ENCODE measurements at places on chromosomes 12 and 14.

GRCh38 chr14:100532906-100533655 lies 54.1 kb downstream of the BEGAIN start:
- peak; percentile 2 for DNase-seq

- DNase-seq = no peak
Observed at GRCh38 chr12:67436230-67436629, 167.1 kb downstream of the CAND1 start.

- no peak for DNase-seq
Observed at GRCh38 chr14:52439476-52439875, 112.8 kb downstream of the TXNDC16 start.

- DNase-seq = no peak
Observed at GRCh38 chr12:91194500-91194899, 11.9 kb upstream of the DCN start.

DNA sequence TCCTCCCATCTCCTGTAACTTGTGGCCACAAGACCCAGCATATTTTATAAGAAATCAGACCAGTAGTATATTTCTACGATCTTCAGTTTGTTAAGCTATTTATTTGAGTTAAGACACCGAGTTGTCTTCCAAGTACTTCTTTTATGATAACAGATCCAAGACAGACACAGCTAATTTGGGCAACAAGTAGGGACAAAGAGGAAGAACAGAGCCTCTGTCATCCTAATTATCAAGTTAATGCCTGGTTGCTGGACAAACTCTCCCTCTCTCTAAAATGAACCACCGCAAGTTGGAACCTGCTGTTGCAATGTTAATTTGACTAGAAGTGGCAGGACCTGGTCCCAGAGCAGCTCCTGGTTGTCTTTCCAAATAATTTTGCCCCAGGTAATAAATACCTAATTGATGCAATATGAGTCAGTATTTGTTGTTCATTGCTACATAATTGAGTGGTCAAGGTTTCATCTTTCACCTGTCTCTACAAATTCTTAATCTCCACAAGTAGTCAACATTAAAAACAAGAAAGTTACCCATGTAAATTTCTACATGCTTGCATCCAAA lies 323.7 kb downstream of the PAWR start:
- no peak for DNase-seq

DNA sequence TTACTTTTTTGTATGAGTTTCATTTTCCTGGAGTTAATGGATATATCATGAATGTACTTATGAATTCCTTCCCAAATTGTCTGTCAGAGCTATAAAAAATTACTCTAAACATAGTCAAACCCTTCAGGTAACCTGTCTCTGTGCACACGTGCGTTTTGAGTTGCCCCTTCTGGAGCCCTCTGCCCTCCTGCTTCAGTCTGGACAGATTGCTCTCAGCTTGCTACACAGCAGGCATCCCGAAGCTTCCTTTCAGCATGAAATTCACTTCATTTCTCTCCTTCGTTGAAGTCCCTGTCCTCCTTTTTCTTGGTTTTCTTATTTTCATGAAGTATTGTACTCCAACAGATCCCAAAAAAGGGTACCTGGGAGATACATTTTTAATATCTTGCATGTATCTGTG lies 47.3 kb downstream of the FNTB start:
- DNase-seq = no peak

- no peak for DNase-seq
Observed at GRCh38 chr12:115572440-115572839, 705.1 kb downstream of the MED13L start.

DNA sequence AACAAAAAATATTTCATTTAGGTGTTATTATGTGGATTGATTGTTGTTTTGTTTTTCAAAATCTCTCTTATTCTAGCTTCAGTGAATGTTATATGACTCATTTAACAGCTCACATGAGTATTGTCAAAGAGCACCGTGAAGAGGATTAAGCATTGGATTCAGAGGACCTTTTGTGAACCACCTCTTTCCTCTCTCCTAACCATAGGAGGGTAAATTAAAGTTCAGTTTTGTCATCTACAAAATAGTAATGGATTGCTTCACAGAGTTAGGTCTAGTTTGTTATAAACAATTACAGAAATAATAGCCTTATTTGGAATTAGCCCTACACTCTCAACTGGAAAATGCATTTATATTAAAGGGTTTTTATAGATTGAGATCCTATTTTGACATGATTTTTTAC lies 962 bp upstream of the KERA start:
- no peak for DNase-seq

DNA sequence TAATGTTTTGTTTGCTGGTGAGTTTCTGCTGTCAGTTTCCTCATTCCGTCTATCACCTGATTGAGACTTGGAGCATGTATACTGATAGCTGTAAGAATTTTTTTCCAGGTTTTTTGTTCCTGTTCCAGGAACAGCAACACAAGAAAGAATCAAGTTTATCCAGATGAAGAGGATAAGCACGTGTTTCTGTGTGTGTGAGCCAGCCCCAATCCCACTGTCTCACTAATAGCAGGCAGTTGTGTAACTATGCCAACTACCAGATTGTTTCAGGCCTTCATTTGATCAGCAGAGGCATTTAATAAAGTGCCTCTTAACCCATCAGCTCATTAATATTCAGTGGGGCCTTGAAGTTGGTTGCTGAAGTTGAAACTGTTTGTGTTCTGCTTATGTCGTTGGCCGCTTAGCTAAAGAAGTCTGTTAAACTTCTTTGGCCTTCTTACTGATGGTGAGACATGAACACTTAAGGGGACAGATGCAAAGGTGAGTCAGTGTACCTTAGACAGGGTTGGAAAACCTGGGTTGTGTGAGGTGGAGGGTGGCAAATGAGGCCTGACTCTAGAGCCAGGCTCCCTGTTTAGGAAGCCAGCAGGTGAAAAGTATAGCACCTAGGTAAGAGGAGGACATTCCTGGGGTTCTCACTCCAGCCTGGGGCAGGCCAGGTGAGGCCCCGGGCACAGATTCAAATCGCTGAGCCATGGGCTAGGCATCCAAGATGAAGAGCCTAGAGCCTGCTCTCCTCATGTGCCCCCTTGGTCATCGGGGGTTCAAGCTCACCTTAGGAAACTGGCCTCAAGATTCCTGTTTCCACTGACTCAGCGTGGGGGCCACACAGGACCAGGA lies 3.7 kb downstream of the ANKRD13A start:
- no peak for DNase-seq

GRCh38 chr14:42095155-42095554 lies 488.5 kb downstream of the LRFN5 start:
- no peak for DNase-seq

- DNase-seq = no peak
Observed at GRCh38 chr14:82587226-82587625, 1053.6 kb upstream of the SEL1L start.

GRCh38 chr12:38831715-38832114 lies 73.7 kb downstream of the CPNE8 start:
- DNase-seq = no peak

DNA sequence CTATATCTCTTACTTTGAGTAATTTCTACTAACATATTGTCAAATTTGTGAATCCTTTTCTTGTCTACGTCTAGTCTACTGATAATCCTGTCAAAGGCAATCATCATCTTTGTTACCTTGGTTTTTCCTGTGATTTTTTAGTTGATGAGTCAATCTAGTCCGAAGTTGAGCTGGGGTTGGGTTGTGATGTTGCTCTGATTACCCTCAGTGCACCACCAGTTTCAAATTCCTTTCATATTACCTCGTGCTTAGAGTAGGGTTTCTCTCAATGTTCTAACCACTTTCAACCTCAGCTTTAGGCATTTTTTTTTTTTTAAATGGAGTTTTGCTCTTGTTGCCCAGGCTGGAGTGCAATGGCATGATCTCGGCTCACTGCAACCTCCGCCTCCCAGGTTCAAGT lies 186.8 kb downstream of the BTG1 start:
- no peak for DNase-seq

- no peak for DNase-seq
Observed at GRCh38 chr12:25574761-25575160, 21.7 kb upstream of the LMNTD1 start.

DNA sequence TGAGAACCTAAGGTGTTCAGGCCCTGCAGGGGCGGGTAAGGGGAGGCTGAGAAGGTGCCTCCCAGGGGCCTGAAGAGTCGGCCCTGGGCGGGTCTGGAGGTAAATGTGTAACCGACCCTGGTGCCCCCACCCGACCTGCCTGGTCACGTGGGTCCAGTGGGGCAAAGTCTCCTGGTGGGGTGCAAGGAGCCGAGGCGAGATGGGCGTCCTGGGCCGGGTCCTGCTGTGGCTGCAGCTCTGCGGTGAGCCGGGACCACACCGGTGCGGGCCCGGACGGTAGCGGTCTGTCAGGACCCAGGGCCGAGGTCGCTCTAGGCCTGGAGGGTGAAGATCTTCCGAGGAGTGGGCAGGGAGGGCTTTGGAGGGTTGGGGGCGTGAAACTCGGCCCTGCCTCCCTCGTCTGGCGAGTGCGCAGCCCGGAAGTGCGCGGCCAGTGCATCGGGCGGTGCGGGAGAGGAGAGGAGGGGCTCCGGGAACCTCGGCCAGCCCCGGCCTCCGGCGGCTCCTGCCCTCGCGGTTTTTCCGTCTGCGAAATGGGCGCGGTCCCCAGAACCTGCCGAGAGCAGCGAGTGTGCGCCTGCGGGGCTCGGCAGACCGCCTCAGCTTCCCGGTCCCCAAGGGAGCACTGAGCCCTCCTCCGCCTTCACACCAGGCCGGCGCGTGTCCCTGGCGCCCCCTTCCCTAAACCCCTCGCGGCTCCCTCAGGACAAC lies at the start of gene AMN:
AMN (plus strand) TSS at position 174 of the 711 bp plus-strand sequence; CDS start at position 200, 26 bp downstream.
- no peak for DNase-seq

DNA sequence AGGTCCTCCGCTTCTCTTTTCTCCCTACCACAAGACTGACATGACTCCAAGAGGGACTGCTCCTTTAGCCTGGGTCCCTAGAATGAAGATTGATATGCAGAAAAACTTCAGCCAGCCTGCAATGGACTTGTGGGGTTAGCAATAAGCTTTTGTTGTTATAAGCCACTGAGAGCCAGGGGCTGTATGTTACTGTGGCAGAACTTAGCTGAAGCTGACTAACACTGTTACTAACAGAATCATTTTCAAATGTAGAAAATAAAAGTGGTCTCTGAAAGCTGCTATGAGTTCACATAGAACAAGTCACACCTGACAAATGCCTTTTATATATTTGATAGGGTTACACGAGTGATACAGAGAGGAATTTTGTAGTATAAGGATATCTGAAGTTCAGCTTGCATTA lies 13.6 kb upstream of the RFLNA start:
- DNase-seq = no peak

DNA sequence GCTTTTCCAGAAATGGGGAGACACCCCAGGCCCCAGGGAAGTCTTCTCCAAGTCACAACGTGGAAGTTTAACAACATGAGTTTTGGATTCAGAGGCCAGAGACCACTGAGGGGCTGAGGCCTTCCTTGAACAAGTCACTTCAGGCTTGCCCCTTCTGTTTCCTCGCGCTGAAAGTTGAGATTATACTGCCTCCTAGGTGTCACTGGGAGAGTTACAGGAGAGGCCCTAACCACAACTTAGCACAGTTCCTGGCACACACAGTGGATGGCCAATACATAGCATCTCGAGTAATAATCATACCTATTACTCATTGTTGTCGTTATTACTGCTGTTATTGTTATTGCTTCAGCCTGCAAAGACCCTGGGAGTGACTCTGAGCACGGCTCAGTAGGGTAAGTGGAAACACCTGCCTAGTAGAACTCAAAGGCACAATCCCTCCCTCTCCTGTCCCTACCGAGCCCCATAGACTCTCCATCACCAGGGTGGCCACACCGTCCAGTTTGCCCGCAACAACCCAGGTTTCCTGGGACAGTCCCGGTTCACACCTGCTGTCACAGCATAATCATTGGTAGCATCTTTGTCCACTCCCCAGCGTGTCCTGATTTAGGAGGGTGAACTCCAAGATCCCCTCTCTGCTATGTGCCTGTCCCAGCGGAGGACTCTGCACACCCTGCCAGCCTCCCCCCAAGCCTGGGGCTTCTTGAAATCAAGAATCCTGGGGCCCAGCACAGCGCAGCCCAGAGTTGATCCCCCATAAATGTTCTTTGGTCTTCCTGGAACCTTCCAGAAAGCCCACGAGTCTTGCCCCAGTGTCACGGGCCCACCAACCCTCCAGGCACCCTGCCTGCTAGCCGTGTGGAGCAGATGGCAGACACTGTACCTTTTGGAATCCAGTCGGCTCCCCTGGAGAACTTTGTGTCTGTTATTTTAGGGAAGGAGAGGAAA lies 85.0 kb downstream of the SYNE3 start:
- peak; percentile 18 for DNase-seq

- DNase-seq = no peak
Observed at GRCh38 chr14:104818714-104819161, 17.8 kb downstream of the ZBTB42 start.

DNA sequence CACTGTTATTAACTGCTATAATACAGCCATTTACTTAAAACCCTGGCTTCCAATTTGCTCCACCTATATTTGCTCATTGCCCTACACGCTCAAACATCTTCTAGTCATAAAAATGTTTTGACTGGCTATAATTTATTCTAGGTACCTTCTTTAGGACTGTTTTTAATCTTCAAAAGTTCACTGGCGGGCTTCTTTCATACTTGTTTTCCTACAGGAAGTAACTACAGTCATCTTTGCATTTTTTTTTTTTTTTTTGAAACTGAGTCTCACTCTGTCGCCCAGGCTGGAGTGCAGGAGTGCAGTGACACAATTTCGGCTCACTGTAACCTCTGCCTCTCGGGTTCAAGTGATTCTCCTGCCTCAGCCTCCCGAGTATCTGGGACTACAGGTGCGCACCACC lies 32.5 kb downstream of the MPHOSPH9 start:
- no peak for DNase-seq

DNA sequence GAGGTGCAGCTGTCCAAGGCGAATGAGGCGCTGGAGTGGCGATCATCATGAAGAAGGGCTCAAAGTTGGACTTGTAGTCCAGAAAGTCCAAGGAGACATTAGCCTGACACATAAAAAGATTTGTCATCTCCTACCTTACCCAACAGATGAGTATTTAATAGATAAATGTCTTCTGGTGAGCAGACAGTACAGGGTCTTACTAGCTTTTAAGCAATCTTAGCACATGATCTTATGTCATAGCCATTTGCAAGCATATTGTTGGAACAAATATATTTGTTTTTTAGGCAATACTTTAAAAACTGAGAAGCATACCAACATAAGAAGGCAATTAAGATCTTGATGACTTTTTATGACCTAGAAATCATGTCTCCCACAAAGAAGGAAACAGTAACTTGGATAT lies 16.0 kb downstream of the GNS start:
- no peak for DNase-seq

- no peak for DNase-seq
Observed at GRCh38 chr12:115758183-115758582, 519.3 kb downstream of the MED13L start.

- DNase-seq = peak; percentile 34
Observed at GRCh38 chr14:91870001-91870400, 2.7 kb upstream of the TC2N start.
